ENCODE measurements at places on chromosomes 13 and 19.

GRCh38 chr19:29476528-29476927 lies 49.3 kb upstream of the VSTM2B start:
- no peak for DNase-seq

- DNase-seq: no peak
These were observed 468 bp upstream of the SERTM1 start for GRCh38 chr13:36673352-36673751.

GRCh38 chr19:56369886-56370676 lies 23.3 kb downstream of the ZNF582 start:
- no peak for DNase-seq

GRCh38 chr13:112968380-112968909 lies 569 bp upstream of the MCF2L start:
- DNase-seq: peak; percentile 62

GRCh38 chr19:55083004-55083850 lies 7.6 kb downstream of the EPS8L1 start:
- no peak for DNase-seq

DNA sequence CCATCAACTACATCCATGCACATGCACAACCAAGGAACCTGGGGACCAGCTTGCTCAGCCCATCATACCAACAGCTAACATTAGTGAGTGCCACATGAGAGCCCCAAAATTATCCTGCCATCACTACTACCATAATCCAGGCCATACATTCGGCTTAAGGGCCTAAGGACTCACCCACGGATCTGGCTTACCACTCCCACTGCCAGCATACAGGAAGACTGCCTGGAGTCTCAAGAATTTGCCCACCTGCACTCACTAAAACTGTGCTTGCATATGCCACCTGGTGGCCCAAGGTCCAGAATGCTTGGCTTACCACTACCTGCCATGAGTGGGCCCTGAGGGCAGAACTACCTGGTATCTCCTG lies 1562.9 kb upstream of the PRR20A start:
- no peak for DNase-seq

GRCh38 chr13:84130495-84131114 lies 248.3 kb upstream of the SLITRK1 start:
- DNase-seq: no peak

- no peak for DNase-seq
These were observed 11.4 kb upstream of the LTBP4 start for GRCh38 chr19:40589591-40590429.

DNA sequence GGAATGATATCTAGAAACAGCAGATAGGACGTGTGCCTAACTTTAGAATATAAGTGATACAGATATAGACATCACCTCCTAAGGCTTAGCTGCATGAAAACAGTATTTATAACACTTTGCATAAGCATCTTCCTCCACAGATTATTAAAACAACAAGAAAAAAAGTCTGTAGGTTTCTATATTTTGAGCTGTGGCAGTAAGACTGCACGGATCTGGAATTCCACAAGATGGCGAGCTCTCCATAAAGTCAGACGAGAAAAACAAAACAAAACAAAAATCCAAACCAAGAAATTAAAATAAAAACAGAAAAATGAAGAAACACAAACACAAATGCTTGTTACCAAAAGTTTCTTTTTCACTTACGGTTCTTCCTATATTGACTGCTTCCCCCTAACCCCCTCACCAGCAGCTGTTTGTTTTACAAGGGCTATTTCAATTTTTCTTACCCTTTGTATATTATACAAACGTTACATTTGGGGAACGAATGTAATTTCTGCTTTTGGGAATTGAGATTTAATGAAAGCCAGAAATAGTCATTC lies 285.8 kb downstream of the MYO16 start:
- no peak for DNase-seq

DNA sequence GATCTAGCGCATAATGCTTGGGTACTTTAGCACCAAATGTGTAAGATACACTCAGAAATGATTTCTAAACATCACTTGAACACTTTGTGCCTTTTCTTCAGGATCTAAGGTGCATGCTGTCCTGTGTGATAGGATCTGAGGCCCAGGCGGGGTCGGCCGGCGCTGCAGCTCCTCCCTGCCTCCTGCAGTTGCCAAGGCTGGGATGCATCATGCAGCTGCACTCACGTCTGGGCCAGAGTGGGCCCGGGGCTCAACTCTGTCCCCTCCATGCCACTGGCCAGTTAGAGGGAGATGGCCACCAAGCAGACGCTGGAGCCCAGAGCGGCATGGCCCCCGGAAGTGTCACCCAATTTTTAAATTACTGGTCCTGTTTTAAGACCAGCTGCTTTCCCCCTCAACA lies 29.3 kb upstream of the CD33 start:
- DNase-seq: no peak

DNA sequence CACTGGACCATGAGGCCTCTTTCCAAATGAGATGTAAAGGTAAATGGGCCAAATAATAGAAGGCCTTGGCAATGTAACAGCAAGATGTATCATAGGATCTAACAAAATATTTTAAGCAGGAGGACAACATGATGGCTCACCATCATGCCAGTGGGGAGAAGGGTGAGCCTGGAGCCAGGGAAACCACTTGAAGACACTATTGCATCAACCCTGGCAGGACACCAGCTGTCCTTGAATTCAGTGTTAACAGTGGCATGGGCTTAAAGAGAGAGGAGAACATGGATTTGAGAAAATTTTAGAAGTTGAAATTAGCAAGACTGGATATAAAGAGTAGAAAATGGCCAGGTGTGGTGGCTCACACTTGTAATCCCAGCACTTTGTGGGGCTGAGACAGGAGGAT lies 6.7 kb upstream of the RCBTB2 start:
- no peak for DNase-seq

GRCh38 chr19:35143231-35143715 lies at the start of gene FXYD7:
Gene FXYD7 (plus strand): TSS chr19:35143255. CDS start chr19:35143334, 79 bp downstream.
- DNase-seq: peak; percentile 23

GRCh38 chr19:18110609-18111232 lies 13.1 kb downstream of the MAST3 start:
- DNase-seq: no peak

DNA sequence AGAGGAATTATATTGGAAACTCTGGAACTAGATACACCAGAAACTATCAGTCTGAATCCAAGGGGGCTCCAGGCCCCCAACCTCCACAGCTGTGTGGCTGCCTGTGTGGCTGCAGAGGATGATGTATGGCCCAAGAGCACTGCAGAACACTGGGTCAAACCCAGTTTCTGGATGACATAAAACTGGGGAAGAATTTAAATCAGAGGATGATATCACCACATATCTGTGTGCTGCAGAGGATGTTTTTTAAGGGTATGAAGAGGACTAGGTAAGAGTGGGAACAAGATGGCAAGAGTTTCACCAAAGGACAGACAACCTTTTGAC lies 226.4 kb downstream of the SUCLA2 start:
- no peak for DNase-seq

DNA sequence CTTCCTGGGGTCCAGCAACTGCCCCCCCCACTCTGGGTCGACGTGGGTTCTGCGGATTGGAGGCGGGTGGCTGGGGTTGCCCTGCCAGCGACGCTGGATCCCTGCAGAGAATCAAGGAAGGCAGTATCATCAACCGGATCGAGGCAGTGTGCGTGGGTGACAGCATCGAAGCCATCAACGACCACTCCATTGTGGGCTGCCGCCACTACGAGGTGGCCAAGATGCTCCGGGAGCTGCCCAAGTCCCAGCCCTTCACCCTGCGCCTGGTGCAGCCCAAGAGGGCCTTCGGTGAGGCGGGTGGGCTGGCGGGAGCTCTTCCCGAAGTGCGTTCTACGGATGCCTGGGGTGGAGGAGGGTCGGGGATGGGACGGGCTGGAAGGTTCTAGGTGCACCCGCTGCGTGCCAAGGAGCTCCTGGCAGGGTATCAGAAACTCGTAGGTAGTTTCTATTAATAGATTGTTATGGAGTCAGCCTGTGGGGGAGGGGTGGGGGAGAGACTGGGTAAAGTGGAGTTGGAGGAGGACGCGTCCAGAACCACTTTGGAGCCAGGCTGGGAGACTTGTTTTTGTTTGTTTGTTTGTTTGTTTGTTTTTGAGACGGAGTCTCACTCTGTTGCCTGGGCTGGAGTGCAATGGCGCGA lies 1.5 kb downstream of the GIPC3 start:
- DNase-seq: no peak

- peak; percentile 9 for DNase-seq
These were observed 502.8 kb downstream of the KLF12 start for GRCh38 chr13:73631411-73631810.

GRCh38 chr13:108786456-108787200 lies 157.2 kb downstream of the MYO16 start:
- DNase-seq: no peak

GRCh38 chr13:111269508-111269907 lies 50.9 kb upstream of the TEX29 start:
- DNase-seq: no peak

DNA sequence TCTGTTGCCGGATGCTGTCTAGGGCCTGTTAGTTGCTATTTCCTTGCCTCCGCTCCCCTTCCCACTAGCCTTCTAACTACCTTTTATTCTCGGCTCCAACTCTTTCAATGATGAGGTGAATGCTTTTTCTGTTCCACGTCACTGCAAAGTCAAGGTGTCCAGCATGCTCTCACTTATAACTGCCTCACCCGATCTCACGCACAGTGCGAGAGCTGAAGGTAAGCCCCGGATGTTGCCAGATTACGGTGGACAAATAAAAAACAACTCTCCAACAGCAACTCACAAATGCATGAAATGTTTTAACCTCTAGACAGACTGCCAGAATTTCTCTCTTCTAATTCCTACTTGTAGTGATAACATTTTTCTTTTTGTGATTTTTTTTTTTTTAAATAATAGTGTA lies 169.9 kb downstream of the STK24 start:
- no peak for DNase-seq

DNA sequence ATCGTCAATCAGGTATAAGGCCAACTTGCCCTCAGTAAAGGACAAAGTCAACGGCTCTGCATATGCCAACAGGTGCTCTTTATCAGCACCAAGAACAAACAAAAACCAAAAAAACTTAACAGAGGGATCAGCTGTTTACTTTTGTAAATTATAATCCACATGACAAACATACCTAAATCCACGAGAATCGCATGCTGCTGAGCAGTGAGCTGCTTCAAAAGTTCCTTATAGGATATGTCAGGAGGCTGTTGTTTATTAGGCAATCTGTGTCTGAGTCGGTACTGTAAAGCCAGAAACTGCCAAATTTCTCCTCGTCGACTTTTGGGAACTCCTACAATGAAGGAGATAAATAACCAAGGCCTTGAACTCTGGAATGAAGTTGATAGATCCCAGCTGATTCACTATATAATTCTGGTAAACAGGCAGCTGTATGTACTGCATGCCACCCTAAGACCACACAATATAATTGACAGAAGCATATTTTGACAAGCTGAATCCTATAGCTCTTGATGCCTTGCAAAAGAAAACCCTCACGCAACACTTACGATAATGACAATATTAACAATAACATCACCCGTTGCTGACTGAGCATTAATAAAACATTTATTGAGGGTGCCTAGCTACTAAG lies 179.8 kb downstream of the TBC1D4 start:
- DNase-seq: no peak

- DNase-seq: no peak
These were observed 259.7 kb downstream of the FGF9 start for GRCh38 chr13:21930536-21930935.

DNA sequence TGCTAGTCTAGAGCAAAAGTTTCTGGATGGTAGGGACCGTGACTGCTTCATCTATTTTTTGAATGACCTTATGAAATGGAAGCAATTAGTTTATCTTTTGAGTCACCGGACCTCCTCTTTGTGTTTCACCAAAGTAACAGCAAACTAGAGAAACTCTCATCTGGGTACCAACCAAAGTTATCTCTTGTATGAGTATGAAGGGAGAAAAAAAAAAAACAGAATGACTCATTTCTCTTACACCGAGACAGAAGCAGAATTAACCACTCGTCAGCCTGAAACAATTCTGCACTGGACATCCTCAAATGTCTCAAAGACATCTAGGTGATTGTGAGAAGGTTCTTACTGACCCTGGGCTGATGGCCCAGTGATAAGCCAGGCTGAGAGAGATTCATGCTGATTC lies 18.3 kb downstream of the ZNF100 start:
- no peak for DNase-seq

GRCh38 chr13:33057019-33057780 lies 41.0 kb downstream of the KL start:
- DNase-seq: no peak

GRCh38 chr19:16607819-16608218 lies 20.2 kb downstream of the MED26 start:
- DNase-seq: no peak

DNA sequence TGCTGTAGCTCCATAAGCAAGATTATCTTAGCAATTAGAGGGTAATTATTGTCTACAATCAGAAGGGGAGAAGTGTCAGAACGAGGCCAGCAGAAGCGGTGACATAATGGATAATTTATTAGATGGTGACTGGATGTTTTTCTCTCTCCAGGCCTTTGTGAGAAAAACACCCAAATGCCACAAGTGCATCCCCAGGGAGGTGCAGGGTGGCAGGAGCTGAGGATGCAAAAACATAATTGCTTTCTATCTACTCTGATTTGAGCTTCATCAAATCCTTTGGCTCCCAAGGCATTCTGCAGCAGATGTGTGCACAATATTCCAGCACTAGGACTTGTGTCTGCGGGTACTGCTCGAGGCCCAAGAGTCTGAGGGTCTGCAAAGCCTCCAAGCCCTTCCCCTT lies 220.1 kb upstream of the SERP2 start:
- no peak for DNase-seq

GRCh38 chr19:45601524-45602374 lies at the start of gene GPR4:
Gene GPR4 (minus strand): TSS chr19:45602212. CDS start chr19:45591866, 10,346 bp downstream.
- DNase-seq: peak; percentile 6

GRCh38 chr19:11995174-11995573 lies 30.3 kb downstream of the ZNF763 start:
- no peak for DNase-seq

All from CD4-positive, alpha-beta T cell treated with Interleukin-17A for 4 hours (primary cell).